ENCODE measurements at places on chromosomes 3 and 15.

GRCh38 chr3:187747506-187747905 is 2.2 kb upstream of the BCL6 start:
- no peak for DNase-seq

GRCh38 chr3:142232340-142232739 is 7.0 kb upstream of the GK5 start:
- no peak for DNase-seq

DNA sequence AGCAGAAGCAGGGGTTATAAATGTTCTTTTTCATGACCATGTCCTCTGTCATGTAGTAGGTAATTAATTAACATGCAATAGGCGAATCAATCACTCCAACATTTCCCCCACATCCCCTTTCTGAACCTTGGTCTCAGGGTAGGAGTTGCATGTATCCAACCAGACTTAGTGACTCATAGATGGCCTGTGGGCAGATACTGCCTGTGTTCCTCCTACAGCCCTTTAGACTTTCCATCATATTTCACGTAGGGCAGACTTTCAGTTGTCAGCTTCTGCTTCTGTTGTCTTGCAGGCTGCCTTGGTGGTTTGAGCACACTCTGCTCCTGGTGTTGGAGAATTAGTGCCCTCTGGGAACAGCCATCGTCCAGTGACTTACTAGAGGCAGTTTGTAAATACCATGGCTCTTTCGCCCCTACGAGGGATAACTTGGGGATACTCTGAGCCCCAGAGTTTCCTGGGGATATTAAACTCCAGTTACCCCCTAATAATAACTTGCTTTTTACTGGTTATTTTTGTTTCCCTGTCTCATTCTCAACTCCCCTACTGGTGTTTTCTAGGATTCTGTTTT is 244.4 kb downstream of the EDEM1 start:
- no peak for DNase-seq

- no peak for DNase-seq
These were observed 26.2 kb downstream of the LARP6 start for GRCh38 chr15:70827721-70828120.

- DNase-seq: no peak
These were observed 561 bp downstream of the SIDT1 start for GRCh38 chr3:113532698-113533533.

GRCh38 chr3:50627407-50628051 is 10.6 kb downstream of the MAPKAPK3 start:
- no peak for DNase-seq

DNA sequence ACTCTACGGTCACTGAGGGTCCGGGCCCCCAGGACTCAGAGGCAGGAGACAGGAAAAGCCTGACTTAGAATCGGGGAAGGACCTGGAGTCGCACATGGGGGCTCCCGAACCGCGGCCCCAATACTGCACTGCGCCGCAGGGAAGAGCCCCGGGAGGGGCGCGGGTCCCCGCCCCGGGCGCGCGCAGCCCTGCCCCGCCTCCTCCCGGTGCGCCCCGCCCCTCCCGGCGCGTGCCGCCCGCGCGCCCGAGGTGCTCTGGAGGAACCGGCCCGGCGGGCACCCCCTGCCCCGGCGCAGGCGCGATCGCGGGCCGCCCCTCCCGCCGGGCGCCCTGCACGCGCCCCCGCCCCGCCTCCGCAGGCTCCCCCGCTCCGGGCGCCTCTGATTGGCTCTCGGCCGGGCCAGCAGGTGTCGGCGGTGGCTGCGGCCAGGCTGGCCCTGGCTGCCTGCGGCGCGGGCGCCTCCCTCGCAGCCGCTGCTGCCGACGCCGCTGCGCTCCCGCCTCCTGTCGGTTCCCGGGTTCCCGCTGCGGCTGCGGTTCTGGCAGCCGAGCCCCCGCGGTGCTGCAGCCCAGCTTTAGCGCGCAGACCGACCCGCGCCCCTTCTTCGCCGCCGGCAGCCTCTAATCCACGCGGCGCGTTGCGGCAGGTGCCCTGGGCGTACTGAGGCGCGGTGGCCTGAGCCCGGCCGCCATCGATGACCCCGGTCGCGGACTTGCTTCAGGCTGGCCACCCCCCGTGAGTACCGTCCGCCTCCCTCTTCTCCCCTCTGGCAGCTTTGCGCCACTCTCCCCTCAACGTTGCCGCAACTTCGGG is at the start of gene MYRIP:
TSS of gene MYRIP (plus strand) at position 429 of the 814 bp plus-strand sequence. CDS start 91,208 bp downstream, outside the sequence.
- DNase-seq: peak; percentile 38

DNA sequence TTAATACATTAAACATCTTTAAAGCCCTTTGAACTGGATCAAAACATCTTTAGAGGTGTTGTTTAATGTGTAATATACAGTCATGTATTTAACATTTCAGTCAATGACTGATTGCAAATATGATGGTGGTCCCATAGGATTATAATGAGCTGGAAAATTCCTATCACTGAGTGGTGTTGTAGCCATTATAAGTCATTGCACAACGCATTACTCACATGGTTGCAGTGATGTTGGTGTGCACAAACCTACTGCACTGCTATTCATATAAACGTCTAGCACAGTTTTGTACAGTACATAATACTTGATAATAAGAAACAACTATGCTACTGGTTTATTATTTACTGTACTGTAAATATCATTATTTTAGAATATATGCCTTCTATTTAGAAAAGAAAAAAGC is 75.6 kb downstream of the DTWD1 start:
- no peak for DNase-seq

- DNase-seq: no peak
These were observed 95.1 kb downstream of the TP63 start for GRCh38 chr3:189726277-189726676.
